ENCODE measurements at places on chromosomes 5 and 9.

- DNase-seq, result no peak
These were observed 5.1 kb upstream of the POU5F2 start for GRCh38 chr5:93746406-93747056.

DNA sequence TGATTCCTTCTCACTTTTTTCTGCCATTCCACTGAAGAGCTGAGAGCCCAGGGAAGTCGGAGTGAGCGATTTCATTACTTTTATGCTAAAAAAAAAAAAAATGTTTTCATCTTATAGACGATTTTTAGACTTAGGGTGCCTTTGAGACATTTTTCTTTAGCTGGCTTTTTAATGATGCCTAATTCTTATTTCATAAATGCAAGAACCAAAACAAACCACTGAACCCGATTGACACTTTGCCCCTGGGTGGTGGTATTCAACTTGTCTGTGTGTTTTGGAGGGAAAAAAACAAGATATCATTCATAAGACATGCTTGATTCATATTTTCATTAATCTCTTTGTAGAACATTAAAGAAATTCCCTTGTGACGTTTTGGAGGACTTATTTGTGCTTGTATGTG is 2.4 kb downstream of the TLE4 start:
- DNase-seq, result no peak

GRCh38 chr5:12460493-12461261 is 556.4 kb upstream of the CTNND2 start:
- no peak for DNase-seq

- no peak for DNase-seq
These were observed 44.0 kb upstream of the IER5L start for GRCh38 chr9:129221979-129222635.

- DNase-seq, result no peak
These were observed 75.1 kb upstream of the RANBP6 start for GRCh38 chr9:6090277-6091210.

GRCh38 chr9:123382653-123383511 is 26.9 kb downstream of the CRB2 start:
- DNase-seq, result no peak

DNA sequence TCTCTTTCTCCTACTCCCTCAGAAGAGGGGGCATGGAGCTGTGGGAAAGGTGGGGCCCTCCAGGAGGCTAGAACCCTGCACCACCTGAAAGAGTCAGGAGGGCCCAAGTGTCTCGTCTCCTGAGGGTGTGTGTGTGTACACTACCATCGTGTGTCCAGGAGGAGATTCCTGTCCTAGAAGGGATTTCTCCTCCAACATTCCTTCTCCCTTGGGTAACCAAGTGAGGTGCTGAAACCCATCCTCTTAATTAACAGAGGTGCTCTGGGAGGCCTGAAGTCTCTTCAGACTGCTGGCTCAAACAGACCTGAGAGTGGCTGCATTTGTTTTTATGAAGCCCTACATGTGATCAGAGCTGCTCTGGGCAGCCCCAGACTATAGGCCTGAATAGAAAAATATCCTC is 61.1 kb upstream of the FAM169A start:
- no peak for DNase-seq

DNA sequence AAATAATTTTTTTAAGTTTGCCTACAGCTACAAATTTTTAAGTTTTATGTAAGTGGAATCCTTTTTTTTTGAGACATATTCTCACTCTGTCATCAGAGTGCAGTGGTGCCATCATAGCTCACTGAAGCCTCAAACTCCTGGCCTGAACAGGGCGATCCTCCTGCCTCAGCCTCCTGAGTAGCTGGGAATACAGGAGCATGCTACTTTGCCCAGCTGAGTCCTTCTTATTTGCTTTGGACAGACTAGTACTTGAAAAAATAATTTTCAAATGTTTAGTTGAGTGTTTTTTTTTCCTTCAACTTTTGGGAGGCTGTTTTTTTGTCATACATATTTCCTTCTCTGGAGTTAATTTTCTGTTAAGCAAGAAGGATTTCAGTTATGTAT is 7.4 kb downstream of the GAPVD1 start:
- no peak for DNase-seq

GRCh38 chr5:163115011-163115410 is 322.4 kb upstream of the CCNG1 start:
- DNase-seq, result no peak

DNA sequence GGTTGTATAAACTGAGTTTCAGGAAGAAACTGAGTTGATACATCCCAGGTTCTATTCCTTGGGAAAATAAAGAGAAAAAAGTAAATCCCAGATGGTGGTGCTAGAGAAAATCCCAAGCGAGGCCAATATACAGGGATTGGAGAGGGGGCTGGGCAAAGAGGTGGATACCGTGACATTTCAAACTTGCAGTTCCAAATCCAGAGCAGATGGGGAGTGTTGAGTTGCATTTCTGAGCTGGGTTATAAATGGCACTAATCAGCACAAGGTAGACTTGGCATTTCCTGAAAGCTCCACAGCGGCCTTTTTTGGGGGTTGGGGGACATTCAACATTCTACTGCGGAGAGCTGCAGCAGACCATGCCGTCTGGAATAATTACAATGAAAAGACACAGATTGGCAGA is 224.4 kb downstream of the NXNL2 start:
- DNase-seq, result no peak

DNA sequence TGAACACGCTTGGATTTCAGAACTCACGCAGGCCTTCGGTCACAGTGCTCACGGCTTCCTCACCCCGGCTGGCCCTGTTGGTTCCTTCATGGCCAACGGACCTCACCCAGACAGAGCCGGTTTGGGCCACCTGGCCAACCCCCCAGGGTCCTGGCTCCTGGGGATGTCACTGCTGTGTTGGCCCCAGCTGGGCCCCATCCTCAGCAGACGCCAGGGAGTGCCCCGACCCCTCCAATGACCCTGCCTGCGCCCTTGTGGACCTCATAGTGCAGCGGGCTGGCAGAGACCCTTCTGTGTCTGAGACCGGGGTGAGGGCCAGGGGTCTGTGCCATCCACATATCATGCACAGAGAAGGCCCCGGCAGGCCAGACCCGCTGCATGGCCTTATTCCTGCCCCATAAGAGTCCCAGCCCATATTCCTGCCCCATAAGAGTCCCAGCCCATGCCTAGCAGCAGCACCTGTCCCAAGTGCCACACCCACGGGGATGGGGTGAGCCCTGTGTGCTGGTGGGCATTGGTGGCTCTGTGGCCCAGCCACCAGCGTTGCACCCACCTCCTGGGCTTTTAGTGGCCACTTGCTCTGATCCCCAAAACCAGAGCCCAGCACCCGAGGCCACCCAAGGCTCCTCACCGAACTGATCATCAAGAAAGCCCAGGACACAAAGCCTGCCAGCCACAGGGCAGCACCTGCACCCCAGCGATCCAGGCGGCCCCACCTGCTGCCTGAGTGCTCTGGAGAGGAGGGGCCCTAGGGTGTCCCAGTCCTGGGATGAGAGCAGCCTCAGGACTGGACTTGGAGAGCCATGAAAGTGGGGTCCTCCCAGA is 1.3 kb upstream of the LPCAT1 start:
- DNase-seq, result no peak

DNA sequence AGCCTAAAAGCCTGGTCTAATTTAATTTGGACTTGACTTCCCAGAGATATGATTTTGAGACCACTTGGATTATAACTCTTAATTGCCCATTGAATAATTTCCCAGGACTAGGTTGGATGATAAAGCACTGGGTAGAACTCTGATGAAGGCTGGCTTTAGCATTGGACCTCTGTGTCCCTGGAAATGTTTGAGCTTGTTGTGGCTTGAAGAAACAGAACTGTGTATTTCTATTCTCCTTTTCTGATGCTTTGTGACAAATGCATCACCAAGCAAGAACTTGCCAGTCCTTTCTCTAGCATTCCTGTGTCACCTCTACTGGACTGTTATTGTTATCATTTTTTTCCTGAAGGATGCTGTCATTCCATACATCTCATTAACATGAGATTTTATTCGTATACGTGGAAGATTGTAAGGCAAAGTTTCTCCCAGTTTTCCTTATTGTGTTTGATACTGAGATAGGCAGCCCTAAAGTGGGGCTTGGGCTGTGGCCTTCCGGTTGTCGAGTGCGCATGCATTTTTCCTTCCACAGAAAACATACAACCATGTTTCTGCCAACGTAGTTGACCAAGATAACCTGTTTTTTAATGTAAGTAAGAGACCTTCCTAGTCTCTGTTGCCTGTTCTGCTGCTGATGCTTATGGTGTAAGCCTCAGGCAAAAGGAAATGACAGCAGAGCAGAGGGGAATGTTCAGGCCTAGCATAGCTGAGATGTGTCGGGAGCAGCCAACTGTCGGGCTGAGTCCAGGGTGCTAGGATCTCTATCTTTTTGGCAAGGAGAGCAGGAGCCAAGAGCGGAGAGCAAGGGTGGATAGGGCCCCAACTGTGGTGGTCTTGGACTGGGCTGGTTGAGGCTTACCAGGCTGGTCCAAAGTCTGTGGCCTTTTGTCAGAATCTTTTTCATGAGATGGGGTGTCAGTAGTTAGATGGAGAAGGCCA is 2.3 kb downstream of the NTRK2 start:
- no peak for DNase-seq

DNA sequence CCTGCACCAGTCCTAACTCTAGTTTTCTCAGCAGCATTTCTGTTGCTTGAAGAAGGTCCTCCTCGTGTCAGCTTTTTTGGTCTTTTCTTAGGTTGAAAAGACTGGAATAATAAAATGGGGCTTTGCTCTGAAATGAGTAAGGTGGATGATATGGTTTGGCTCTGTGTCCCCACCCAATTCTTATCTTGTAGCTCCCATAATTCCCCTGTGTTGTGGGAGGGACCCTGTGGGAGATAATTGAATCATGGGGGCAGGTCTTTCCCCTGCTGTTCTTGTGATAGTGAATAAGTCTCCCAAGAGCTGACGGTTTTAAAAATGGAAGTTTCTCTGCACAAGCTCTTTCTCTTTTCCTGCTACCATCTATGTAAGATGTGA is 53.6 kb downstream of the LIX1 start:
- no peak for DNase-seq

GRCh38 chr9:133163504-133164172 is at the start of gene GBGT1:
GBGT1 (minus strand) TSS chr9:133163914; CDS start chr9:133162412, 1,502 bp downstream.
- DNase-seq, result peak; percentile 47

DNA sequence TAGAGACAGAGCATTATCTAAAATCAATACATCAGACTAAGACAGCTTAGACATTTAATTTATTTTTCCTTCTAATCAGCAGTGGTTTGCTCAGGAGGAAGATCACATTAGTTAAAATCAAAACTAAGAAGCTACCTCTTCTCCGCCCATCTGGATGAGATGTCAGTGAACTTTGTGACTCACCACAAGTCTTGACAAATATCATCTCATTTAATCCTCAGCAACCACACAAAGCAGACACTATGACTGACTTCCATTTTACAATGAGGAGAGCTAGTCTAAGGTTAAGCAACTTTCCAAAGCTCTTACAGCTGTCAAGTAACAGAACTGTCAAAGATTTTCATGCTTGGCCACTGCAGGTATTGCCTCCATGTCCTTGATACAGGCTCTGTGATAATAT is 289.5 kb downstream of the DEPDC1B start:
- no peak for DNase-seq

DNA sequence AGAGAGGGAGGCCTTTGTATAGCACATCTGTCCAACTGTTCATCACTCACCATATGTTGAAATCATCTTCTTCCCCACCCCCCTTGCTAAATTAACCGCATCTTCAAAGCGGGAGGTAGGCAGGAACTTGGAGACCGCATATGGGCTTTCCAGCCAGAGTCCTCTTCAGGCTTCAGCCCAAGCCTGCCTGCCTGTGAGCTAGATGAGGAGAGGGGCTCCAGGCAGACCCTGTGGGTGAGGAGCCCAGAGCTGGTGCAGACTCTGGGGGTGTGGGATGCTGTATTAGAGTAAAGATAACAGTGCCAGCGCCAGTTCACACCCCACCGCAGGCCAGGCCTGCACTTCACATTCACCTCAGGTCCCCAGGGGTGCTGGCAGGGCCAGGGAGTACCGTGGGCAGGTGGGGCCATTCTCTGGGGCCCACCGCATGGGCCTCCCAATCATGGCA is 16.2 kb downstream of the PRRC2B start:
- no peak for DNase-seq

GRCh38 chr5:42596817-42597216 is 159.8 kb upstream of the CCDC152 start:
- no peak for DNase-seq

GRCh38 chr5:72151169-72151568 is 43.9 kb downstream of the MAP1B start:
- DNase-seq, result no peak

DNA sequence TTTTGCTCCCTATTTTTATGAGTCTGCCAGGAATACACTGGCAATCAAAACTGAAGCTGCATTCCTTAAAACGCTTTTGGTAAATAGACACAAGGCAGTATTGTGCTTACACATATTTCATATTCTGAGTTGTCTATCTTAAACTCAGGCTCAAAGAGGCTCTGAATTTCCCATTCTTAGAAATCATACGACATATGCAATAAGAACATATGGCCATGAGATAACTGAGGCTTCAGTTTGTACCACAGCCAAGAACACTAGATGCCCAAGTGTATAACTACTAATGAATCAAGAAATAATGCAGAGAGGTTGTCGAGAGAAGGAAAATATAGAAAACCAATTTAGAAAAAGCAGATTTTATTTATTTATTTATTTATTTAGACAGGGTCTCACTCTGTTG is 357.4 kb downstream of the NDUFS4 start:
- no peak for DNase-seq

DNA sequence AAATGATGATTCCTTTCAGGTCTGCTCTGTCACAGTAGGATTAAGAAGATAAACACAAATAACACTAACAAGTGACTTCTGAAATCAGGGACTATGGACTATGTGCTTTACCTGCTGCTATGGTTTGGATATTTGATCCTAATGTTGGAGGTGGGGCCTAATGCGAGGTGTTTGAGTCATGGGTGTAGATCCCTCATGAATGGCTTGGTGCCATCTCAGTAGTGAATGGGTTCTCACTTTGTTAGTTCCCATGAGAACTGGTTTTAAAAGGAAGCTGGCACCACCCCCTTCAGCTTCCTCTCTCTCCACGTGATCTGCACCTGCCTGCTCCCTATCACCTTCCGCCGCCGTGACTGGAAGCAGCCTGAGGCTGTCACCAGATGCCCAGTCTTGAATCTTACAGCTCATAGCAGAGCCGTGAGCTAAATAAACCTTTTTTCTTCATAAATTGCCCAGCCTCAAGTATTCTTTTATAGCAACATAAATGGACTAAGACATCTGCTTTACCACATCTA is 3.3 kb downstream of the PPIC start:
- no peak for DNase-seq

- DNase-seq, result no peak
These were observed 1.7 kb downstream of the NELFB start for GRCh38 chr9:137256856-137257255.

All from C1 segment of cervical spinal cord (tissue), 14 donors.